ENCODE measurements at places on chromosomes 13 and 19.

DNA sequence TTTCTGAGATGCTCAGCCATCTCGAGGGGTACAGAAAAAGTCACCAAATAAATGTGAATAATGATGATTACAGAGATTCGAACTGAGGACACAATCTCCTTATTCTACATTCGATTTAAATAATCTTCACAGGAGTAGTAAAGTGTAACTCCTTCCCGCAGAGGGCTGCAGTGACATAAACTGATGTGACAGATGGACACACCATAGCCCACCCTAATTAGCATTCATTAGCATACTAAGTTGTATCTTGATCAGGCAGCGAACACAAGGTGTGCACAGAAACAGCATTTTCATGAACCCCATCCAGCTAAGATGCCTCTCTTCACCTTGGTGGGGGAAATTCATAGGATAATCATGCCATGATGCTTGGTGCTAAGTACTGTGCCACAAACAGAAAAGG, 83.0 kb downstream of the TNFSF11 start:
- DNase-seq: no peak

- no peak for DNase-seq
These were observed 37.7 kb downstream of the CRYL1 start for GRCh38 chr13:20487927-20488326.

- no peak for DNase-seq
These were observed 220.0 kb downstream of the TEX29 start for GRCh38 chr13:111540486-111540885.

- DNase-seq: no peak
These were observed 406.9 kb downstream of the FGF9 start for GRCh38 chr13:22077764-22078163.

- no peak for DNase-seq
These were observed 6.5 kb upstream of the CIRBP start for GRCh38 chr19:1262623-1263123.

GRCh38 chr19:50050406-50051227, 24.8 kb downstream of the ZNF473 start:
- no peak for DNase-seq

GRCh38 chr13:22925881-22926747, 254.7 kb upstream of the SGCG start:
- no peak for DNase-seq

DNA sequence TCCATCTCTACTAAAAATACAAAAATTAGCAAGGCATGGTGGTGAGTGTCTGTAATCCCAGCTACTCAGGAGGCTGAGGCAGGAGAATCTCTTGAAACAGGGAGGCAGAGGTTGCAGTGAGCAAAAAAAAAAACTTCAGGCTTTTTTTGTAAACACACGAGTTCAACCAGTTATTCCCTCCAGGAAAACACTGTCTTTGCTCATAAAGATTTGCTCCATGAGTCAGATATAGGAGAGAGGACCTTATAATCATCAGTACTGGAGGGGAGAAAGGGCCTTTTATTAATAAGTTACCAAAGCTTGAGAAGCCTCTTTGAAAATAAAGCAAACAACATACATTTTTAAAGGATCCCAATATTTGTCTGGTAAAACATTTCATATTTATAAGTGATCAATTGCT, 110.7 kb downstream of the EFNB2 start:
- no peak for DNase-seq

DNA sequence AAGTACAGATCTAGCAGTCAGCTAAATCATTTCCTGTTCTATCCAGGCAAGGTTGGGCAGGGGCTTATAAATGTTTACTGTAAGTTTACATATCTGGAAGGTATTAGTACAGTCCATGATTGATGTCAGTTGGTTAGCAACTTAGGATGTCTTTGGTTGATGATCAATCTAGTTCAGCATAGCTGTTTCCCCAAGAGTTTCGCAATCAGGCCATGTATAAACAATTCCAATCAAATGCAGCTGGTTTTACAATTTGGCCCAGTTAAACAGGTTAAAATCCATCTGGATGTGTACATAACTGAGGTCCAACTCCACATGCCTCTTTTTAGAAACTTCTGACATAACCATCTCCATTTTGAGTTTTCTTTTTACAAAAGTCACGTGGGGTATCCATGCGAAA, 6.9 kb downstream of the ZNF221 start:
- no peak for DNase-seq

DNA sequence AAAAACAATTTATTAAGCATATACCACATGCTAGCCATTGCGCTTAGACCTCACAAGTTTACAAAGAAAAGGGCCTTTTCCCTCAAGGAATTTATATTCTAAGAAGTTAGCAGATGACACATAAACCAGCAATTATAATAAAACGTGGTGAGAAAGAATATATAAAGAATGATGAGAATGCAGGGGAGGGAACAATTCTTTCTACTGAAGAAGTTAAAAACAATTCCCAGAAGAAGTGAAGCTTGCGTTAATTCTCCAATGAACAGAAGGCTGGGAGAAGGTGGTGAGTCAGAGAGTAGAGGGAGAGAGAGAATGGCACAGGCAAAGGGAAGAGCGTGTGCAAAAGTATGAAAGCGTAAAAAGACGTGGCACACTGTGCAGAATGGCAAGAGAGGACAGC, 69.5 kb upstream of the ZDHHC20 start:
- no peak for DNase-seq

DNA sequence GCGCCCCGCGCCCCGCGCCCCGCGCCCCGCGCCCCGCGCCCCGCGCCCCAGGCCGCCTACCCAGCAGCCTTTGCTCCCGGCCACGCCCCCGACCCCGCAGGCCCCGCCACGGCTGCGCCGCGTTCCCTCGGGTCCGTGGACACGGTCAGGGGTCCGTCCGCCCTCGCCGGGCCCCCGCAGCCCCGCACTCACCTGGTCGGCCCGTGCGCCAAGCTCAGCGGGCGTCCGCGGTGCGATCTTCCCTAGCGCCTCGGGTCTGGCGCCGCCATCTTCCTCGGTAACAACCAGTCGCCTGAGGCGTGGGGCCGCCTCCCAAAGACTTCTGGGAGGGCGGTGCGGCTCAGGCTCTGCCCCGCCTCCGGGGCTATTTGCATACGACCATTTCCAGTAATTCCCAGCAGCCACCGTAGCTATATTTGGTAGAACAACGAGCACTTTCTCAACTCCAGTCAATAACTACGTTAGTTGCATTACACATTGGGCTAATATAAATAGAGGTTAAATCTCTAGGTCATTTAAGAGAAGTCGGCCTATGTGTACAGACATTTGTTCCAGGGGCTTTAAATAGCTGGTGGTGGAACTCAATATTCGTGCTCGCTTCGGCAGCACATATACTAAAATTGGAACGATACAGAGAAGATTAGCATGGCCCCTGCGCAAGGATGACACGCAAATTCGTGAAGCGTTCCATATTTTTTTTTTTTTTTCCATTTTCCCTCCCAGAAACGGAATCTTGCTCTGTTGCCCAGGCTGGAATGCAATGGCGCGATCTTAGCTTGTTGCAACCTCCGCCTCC, at the start of the genes MED16 and RNU6-9:
Gene MED16, minus strand, starts transcription at position 294 of the 796 bp plus-strand sequence. CDS start 2,056 bp downstream, outside the sequence.
Gene RNU6-9, plus strand, starts transcription at position 591 of the 796 bp plus-strand sequence.
- peak; percentile 86 for DNase-seq

DNA sequence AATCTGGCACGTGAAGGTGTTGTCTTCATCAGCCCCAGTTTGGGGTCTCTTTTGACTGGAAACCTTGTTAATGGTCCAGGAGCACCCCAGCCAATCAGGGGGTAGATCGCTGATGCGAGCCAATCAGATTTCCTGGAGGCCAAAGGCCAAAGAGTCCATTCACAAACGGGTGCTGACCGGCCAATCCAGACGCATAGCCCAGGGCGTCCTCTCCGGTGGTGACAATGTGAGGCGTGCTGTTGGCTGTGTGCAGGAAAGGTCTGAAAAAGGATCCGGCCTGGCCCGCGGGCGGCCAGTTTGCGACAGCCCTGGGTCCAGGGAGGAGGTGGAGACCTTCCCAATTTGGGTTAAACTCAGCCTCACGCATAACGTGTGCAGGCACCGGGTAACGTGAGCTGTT, 3.1 kb downstream of the MAST3 start:
- DNase-seq: no peak

All from HS-5 (cell line).